Activated T-cell treated with anti-CD3 and anti-CD28 coated beads for 1 hour (primary cell): ENCODE measurements at places on chromosomes 4 and X.
A peak's percentile ranks its signal among the peaks of the same experiment; 100 is the strongest.

DNA sequence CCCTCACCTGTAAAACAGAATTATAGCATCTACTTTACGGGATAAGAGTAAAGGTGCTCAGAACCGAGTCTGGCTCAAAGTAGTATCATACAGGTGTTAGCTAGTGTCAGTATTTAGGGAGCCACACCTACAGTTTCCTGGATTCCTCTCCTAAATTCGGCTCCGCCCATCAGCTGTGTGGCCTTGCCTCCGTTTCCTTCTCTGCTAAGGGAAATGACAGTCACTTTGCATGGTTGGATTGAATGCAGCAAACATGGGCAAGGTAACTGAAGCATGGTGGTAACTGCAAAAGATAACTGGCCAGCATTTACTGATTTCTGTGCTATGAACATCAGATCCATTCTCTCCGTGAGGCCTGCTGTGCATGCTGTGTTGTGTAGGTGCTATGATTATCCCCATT, 2.8 kb downstream of the PPP1R3F start:
- no peak for DNase-seq

DNA sequence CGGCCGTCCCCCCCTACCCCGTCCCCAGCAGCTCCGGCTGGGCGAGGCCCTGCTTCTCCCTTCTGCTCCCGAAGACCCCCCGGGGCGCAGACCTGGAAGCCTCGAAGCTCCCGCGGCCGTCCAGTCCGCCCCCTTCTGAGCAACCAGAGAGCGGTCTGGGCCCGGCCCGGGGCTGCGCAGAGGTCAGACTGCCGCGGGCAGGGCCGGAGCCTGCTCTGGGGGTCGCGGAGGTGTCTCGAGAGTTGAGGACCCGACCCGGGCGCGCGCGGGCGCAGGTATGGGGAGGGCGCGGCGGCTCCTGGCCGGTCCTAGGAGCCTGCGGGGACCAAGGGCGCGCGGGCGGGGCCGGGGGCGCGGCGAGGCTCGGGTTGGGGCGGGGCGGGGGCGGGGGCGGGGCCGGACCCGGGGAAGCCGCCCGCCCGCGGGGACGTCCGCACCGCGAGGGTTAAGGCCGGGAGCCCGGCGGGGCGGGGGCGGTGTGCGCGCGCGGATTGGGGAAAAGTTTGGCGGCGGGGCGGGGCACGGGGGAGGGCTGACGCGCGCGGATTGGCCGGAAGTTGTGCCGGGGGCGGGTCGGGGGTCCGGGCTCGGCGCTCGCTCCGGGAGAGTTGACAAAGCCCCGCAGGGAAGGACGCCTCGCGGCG, at the start of gene FGFRL1:
TSS of gene FGFRL1 (plus strand) at position 605 of the 644 bp plus-strand sequence. CDS start 860 bp downstream, outside the sequence.
- peak; percentile 95 for DNase-seq

GRCh38 chr4:38728631-38729141, 54.1 kb downstream of the TLR10 start:
- no peak for DNase-seq

DNA sequence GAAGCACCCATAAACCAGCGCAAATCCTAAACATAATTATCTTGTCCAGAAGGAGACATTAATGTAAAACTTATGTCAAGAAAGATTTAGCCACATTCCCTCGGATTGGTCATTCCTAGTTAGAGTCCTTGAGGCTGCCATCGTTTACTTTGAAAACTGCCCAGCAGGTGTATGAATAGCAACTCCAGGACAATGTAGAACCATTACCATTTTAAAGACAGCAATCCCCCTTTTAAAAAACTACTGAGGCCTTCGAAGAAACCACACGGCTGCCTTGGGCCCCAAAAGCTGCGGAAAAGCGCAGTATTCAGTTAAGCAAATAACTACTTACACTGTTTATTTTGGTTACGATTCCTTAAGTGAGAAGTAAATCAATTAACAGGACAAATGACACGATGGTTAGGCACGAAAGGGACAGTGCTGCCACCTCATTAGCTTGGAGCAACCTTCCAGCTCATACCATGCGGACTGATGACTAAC, 822 bp upstream of the SGMS2 start:
- no peak for DNase-seq

DNA sequence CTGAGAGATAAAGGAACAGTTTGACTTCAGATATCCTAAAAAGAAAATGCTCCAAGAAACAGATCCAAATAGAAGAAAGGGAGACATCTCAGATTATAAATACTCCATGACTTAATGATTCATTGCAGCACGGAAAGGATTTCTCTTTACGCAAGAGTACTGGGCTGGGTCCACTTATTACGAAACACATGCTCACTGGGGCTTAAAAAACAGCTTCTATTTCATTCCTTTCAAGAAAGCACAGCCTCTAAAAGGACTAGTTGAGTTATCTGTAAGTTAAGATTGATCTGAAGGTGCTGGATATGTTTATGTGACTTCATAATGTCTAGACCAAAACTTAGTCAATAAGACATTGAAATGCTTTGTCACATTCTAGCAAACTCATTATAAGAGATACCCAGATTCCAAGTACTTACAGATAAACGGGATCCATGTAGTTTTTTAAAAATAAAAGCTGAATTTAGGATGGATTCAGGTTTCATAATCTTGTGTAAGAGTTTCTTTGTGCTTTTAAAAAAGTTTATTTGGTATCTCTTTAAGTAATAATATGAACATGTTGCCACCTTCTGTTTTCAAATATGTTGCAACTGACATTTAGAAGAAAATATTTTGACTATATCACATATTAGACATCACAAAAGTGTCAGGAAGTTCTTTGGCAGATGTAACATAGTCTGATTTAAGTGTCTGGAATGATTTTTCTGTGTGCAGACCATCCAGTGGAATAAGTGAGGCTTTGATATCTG, 109.5 kb upstream of the MYOZ2 start:
- DNase-seq: no peak

DNA sequence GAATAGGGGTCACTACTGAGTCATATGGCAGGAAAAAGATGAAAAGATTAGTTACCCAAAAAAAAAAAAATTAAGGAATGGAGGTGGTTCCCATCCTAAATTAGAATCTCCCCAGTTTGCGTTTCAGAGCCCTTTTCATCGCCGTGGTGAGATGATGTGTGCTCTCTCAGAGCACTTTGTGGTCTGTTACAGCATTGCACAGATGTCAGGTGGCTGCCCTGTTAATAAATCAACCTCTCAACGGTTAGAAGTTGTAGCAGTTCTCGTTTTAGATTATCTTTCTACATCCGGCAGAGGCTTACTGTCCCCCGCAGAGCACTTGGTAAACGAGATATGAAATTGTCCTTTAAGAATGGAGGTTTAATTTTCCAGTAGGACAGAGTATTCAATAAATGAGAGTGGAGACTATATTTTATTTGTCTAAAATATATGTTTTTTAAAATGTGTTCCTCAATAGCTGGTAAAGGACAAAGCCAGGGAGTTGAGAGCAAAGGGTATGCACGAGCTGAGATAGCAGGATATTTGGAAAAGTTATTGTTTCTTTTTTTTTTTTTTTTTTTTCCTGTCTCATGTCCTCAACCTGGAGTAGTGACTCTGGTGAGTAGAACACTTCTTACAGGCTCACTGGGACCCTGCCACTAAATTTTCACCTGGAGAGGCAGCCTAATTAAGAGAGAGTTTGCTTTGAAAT, 26.9 kb downstream of the AFF1 start:
- DNase-seq: no peak

- DNase-seq: no peak
Observed at GRCh38 chr4:131509521-131509920, 1639.6 kb upstream of the PCDH10 start.

- no peak for DNase-seq
Observed at GRCh38 chrX:48902135-48902534, 4.4 kb downstream of the PQBP1 start.

DNA sequence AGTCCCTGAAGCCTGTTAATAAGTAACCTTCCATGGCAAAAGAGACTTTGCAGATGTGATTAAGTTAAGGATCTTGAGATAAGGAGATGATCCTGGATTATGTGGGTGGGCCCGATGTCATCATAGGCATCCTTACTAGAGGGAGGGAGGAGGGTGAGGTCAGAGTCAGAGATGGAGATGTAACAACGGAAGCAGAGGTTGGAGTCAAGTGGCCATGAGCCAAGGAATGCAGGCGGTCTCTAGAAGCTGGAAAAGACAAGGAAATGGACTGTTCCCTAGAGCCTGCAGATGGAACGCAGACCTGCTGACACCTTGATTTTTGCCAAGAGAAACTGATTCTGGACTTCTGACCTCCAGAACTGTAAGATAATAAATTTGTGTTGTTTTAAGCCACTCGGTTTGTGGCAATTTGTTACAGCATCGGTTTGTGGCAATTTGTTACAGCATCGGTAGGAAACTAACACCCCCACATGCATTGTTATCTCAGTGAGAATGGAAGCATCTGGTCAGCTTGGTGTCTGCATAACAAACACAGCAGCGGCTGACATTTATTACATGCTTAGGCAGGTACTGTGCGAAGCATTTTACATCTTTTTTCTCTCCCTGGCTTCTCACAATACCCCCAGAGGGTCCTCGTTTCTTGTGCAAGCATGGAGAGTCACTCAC, 55.6 kb downstream of the CLDN34 start:
- DNase-seq: no peak

DNA sequence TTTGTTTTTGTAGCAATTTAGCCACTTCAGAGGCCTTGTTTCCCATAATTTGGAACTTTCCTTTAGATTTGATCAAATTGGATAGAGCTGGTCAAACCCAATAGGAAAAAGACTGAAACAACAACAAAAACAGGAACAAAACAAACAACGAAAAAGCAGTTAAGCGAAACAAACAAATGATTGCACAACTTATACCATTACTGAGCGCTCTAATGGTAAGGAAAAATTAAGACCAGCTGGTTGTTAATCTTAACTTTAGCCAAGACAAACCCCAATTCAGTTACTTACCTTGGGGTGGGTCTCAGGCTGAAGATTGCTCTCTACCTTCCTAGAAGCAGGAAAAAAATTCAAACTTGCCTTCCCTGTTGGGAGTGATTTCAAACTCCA, 38.3 kb downstream of the SPCS3 start:
- DNase-seq: no peak

- no peak for DNase-seq
Observed at GRCh38 chr4:151657896-151658295, 102.9 kb downstream of the GATB start.

DNA sequence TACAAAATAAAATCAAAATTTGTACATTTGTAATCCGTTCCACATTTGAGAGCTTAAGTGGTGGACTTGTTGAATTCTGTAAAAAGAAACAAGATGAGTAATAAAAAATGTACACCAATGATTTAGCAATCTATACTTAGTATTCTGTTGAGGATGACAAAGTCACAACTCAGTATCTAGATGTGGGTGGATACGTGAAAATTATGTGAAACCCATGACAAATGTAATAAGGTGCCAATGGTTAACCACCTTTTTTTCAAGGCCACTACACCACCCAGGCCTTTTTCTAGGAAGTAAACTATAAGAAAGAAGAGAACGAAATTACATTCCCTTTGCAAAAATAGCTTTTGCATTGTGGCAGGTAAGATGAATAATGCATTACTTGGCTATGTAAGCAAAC, 77.0 kb downstream of the ATP8A1 start:
- no peak for DNase-seq

DNA sequence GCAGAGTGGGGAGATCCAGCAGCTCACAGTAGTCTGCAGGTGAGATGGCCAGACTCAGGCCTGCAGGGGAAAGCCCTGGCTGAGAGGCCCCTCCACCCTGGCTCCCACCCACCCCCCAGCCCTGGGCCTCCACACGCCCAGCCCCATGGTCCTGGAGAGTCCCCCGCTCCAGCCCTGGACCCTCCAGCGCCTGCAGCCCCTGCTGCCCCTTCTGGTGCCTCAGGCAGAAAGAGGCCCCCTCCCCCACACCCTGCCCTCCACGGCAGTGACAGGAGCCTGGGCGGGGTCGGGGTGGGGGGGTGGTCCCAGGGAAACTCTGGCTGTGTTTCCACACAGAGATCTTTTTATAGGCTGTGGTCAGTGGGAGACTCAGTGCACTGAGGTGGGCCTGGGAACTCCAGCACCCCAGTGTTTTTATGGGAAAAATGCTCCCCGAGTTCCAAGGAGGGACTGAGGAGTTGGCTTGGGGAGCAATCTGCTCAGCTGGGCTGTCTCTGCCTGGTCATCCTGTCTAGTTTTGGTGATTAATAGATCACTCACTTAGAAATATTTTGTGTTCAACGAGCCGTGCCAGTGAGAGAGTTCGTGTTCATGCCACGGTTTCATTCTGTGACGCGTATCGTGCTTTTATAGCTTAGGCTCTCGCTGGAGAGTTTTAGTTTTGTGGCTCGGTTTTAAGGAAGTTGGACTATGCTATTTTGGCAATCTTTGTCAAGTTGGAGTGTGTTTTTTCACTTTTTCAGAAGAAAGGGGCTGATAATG, 53.1 kb upstream of the HGFAC start:
- no peak for DNase-seq

DNA sequence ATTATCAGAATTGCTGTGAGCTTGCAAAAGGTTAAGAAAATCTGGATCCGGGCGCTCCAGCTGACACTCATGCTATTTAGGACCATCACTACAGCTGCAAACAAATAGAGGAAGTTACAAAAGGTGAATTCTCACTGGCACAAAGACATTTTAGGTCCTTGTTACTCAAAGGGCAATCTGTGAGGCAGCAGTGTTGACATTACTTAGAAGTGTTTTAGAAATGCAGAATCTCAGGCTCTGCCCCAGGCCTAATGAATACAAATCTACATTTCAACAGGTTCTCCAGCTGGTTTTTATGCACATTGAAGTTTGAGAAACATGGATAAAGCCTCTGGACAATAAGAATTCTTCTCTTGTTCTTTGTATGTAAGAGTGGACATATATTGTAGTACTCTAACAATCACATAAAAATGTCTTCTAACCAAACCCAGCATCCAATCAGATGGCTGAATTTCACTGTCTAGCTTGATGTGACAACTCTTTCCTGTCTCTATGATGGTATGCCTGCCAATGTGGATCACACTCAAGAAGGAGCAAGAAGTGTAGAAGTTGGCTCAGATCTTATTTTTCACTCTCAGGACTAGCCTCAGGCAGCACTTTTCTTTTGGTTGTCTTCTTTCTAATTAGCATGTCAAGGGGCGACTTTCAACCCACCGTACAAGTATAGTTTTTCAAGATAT, 18.8 kb downstream of the SLC7A11 start:
- DNase-seq: no peak

GRCh38 chr4:125319311-125319710, 4.6 kb downstream of the FAT4 start:
- no peak for DNase-seq

- no peak for DNase-seq
Observed at GRCh38 chr4:52780617-52781354, 29.6 kb upstream of the ERVMER34-1 start.

GRCh38 chr4:155975511-155975910, 21.8 kb upstream of the CTSO start:
- DNase-seq: no peak

GRCh38 chr4:36348403-36348938, 67.1 kb downstream of the DTHD1 start:
- no peak for DNase-seq

- no peak for DNase-seq
Observed at GRCh38 chr4:21749924-21750323, 198.6 kb downstream of the KCNIP4 start.

GRCh38 chr4:183936047-183936446, 30.9 kb downstream of the STOX2 start:
- DNase-seq: no peak

DNA sequence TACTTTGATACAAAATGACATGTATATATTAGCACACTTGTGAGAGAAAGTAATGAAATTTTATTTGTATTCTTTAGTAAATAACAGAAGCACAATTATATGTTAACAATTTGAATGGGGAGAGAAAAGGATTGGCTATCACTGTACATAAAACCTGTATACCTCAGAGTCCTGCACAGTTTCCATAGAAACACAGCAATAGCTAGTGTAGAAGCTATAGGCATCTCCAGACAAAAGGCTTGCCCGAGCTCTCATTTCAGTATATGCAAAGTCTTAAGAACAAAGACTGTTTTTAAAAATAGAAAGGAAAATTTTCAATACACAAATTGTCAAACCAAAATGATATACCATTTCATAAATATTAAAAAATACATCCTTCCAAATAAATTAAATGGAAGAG, 38.5 kb downstream of the GPM6A start:
- no peak for DNase-seq
